ENCODE measurements at places on chromosomes 6 and 20.

DNA sequence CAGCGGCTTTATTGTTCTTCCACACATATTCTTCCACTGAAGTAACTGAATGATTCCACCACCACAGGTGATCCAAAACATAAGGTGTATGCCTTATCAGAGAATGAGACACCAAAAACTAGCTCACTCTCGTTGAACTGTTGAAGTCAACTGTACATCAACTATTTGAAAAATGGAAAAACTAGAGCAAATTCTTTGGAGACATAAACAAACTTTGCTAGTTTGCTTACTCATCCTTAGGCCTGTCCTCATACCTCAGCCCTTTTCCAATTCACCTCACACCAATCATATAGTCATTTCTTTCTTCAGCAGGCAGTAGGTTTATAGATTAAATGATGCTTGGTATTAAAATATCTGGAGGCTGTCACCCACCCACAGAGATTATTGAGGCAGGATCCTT is 77.1 kb upstream of the RNF217 start:
- DNase-seq = no peak

- no peak for DNase-seq
These were observed 253.6 kb upstream of the PRND start for GRCh38 chr20:4468114-4468513.

GRCh38 chr20:53017206-53017605 is 45.0 kb downstream of the TSHZ2 start:
- DNase-seq = no peak

- no peak for DNase-seq
These were observed 42.8 kb downstream of the MAP3K5 start for GRCh38 chr6:136749359-136749997.

DNA sequence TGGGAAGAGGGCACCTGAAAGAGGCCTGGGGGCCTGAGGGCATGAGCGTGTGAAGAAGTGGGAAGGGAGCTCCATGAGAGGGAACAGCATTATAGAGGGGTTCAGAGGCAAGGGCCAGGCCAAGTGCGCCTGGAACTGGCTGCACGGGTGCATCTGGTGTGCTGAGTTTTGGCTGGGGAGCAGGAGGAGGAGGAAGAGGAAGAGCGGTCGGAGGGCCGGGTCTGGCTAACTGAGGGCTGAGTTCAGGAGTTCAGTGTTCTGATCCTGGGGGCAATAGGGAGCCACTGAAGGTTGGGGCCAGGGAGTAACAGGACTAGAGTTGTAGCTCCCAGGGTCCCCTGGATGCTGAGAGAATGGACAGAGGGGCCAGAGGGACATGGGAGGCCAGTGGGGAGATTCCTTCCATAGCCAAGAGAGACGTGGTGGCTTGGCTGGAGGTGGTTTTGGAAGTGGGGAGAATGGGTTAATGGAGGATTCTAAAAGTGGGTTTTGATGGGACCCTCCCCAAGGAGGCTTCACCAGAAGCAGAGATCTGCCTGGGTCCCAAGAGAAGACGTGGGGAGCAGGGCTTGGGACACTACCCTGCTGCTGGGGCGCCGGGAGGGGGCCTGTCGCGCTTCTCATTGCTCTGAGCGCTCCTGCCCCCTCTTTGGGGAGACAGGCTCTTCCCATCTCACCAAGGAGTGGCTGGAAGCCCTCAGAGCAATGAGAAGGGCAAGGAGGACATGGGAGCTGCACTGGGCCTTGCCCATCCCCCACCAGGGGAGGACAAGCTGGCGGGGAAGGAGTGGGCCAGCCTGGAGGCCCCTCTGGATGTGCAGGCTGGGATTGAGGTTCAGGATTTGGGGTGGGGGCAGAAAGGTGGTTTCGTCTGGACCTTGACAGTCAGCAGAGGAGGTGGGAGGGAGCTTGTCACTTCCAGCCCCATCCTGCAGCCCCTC is 28.7 kb downstream of the ZBP1 start:
- no peak for DNase-seq

DNA sequence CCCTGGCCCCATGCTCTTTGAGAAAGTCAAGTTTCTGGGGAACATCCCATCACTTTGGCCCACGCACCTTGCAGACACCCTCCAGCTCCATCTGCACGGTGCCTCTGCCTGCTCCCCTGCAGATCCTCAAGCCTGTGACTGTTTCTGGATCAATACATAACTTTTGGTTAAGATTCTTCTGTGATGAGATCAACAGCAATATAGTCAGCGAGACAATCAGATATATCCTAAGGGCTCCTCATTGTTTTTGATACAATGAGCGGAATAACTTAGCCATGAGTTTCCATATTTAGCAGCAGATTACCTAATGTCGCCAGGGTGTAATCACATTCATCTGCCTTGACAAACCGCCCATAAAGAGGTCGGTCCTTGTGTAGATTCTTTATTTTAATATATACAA is 109.3 kb upstream of the MTHFD1L start:
- no peak for DNase-seq

DNA sequence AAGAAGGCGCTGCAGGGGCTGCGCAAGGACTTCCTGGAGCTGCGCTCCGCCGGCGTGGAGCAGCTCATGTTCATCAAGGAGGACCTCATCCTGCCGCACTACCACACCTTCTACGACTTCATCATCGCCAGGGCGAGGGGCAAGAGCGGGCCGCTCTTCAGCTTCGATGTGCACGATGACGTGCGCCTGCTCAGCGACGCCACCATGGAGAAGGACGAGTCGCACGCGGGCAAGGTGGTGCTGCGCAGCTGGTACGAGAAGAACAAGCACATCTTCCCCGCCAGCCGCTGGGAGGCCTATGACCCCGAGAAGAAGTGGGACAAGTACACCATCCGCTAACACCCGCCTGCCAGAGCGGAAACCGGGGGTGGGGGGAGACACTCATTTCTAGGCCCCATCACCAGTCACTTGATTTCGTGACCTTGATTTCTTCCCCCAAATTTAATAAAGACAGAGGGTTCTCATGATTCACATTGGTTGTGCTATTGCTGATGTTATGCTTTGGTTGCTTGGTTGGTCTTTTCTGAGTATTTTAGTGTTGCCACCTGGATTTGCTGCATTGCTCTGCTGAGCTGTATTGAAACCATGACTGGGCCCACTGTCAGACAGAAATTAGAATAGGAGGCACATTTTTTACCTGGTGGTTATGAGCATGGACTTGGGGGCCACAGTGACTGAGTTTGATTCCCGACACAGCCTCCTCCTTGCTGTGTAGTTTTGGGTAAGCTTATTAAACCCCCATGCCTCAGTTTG is 1.5 kb downstream of the FAM50B start:
- DNase-seq = no peak

DNA sequence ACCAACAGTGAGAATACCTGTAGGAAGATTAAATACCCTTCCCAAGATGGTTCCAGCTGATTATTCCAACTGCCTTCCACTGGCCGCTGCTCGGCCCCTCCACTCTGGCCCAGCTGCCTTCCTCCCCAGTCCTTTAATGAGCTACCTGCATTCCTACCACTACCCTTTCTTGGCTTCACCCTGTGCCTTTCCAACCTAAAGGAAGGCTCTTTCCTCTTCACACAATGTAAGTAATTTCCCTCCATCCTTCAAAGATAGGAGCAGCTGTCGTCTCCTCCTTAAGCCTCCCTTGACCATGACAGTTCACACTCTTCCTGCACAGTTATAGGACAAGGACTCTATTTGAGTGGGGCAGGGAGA is 16.2 kb upstream of the SNX9 start:
- no peak for DNase-seq

- DNase-seq = no peak
These were observed 14.4 kb downstream of the PPP1R3G start for GRCh38 chr6:5099537-5099936.

DNA sequence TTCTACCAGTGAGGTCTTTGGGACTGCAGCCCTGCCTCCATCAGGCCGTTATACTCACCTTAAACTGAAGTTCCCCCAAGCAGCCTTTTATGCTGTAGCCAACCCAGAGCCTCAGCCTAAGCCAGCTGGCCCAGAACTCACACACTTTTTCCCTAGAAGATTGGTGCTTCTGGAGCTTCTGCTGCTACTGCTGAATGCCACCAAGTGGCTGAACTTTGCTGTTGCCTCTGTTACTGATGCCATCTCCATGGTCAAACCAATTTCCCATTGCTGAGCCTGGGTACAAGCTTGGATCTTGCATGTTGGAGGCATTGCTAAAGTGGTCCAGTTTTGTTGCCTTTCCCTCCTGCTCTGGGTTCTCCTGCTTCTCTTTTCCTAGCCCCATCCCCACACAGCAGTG is 15.0 kb upstream of the TBX18 start:
- DNase-seq = no peak

DNA sequence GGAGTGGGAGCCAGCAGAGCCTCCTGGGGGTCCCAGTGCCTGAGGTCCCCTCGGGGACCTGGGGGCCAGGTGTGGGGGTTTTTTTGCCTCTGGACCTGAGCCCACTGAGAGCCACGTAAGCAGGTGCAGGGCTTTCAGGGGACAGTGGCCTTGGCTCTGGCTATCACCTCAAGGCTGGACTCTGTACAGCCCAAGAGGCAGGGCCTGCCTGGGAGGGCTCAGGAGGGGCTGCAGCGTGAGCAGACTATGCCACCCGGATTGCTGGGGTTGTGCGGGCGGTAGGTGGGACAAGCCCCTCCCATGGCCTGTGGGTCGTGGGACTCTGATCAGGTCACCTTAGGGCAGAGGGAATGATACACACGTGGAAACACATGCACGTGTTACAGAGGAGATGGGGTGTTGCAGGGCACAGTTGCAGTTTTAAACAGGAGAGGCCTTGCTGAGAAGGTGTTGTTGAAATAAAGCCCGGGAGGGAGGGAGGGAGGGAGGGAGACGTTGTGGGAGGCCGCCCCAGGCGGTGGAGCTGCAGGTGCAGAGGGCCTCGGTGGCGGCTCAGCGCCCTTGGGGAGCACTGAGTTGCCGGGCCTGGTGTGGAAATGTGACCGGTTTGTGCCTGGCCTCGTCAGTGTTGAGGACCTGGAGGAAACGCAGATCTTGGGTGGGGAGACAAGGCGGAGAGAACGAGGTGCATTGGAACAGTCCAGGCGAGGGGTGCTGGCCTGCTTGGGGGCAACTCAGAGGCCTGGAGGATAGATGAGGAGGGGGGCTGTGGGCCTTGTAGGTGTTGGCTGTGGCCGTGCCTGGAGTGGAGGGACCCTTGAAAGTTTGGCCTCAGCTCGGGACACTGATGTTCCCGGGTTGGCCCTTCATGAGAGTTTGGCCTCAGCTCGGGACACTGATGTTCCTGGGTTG is 2.3 kb downstream of the TCEA2 start:
- DNase-seq = no peak

- DNase-seq = no peak
These were observed 124.0 kb downstream of the EDN1 start for GRCh38 chr6:12414096-12414675.

DNA sequence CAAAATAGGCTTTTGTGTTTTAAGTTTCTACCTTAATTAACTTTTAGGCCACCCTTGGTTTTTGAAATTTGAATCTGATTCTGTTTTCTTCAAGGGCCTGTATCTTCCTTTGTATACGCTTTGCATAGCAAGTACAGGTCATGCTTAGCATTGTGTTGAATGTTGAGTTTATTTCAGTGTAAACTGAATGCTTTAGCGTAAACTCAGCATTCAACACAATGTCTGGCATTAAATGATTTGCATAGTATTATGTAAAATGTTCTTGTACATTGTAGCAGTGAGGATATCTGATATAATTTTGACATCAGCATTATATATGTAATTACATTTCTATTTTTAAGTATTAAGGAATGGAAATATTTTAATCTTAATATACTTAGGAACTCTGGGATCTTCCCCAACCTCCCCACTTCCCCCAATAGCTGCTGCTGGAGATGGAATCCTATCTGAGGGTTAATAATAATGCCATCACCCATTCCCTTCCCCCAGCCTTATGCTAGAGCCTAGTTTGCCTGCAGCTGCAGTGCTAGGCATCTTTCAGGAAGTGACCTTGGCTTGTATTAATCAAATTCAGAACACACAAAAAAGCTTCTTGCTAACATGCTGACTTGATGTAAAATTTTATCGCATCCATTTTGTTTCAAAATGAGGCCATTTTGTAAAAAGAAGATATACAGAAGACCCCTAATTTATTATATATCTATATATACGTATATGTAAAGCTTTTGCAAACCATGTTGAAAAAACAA is 73.1 kb downstream of the NCOA3 start:
- DNase-seq = peak; percentile 33

GRCh38 chr6:127566651-127567050 is 10.3 kb upstream of the C6orf58 start:
- no peak for DNase-seq

DNA sequence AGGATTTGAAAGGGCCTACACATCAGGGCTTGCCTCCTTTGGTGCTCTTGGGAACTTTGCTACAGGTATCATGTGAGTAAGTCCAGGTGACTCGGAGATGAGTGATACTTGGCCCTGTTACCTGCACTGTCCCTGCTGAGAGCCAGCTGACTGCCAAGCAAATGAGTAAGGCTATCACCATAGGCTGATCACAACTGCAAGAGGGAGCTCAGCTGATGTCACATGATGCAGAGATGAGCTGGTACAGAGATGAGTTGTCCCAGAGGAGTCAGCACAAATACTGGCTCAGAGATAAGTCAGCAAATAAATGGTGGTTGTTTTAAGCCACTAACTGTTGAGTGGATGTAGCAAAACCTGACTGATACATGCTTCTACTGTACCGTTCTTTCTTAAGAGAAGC is 41.4 kb downstream of the LAMP5 start:
- DNase-seq = no peak

- DNase-seq = no peak
These were observed 40.8 kb downstream of the OR2J2 start for GRCh38 chr6:29211488-29211887.

- no peak for DNase-seq
These were observed 122.7 kb downstream of the SMOC2 start for GRCh38 chr6:168563656-168564055.

DNA sequence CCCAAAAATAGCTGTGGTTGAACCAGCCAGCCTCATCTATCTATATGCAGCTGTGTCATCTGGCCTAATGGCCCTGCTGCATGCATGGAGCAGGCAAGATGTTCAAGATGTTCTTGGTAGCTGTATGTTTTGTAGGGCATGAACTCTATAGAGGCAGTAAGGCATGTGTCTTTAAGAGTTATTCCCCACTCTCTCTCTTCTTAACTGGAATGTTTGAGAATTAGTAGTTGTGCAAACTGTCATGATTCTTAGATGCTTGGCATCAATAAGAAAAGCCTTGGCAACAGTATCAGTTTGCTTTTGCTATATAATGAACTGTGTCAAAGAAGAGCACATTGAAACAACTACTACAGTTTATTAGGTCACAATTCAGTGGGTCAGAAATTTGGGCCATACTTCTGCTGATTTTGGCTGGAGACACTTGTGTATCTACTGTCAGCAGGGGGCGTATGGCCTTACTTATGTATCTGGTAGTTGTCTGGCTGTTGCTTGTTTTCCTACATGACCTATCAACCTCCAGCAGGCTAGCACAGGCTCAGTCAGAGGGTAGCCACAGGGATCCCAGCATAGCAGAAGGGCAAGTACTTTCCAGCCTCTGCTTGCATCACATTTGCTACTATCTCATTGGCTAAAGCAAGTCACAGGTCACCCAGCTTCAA is 56.1 kb upstream of the LAMP5 start:
- DNase-seq = no peak

GRCh38 chr6:106147476-106147875 is 61.3 kb downstream of the PRDM1 start:
- no peak for DNase-seq

GRCh38 chr6:69784595-69785377 is 12.0 kb downstream of the LMBRD1 start:
- DNase-seq = no peak

GRCh38 chr6:36035225-36035624 is 7.6 kb downstream of the MAPK14 start:
- no peak for DNase-seq

Measured in ACHN (cell line).